ENCODE measurements at places on chromosomes 11 and 22.

DNA sequence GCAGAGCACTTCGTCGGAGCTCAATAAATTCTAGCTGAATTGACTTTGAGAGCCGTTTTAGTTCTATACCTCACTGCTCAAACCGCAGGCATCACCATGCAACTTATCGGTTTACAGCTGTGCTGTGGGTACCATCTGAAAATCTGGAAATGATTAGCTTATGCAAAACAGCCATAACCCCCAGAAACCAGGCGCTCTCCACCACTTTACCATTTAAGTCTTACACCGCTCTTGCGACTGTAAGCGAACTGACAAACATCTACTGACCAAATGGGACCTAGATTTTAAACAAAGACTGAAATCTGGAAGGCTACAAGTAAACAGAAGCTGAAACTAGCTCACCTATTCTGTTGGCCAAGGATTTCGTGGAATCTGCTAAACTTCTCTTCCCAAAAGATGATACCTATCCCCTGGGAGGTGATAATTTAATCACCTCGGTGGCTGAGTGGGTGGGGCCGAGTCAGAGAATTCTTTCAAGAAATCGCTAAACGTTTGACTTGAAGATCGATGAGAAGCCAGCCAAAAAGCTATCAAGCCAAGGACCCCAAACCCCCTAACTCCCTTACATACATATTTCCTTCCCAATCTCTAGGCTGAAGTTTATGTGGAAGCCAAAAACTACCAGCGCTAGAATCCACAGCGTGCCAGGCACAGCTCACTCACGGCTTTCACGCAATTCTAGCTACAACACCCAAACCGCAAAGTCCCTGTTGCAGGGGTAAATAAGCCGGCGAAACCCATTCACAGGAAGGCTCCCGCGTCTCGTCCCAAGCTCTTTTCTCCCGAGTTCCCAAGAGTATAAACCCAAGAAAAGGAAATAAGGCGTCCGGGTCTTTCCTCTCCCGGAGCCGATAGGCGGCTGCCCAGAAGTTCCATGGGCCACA, 644 bp downstream of the SPTY2D1 start:
- no peak for DNase-seq

- DNase-seq, result no peak
These were observed 151.1 kb downstream of the C11orf91 start for GRCh38 chr11:33549483-33549882.

DNA sequence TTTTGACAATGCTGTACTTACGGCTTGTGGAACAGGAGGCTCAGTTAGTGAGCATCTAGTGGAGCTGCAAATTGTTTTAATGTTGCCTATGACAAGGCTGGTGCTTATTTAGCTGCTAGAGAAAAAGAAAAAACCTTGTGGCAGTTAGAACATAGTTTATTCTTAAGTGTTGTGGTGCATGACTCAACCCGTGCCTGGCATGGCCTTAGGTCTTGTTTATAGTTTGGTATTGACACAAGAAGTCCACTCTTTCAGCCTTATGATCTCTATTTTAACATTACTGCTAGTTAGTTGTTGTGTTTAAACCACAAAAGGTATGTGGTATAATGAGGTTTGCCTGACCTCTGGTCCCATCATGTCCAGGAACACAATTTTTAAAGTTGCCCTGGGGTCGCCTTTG, 744.6 kb downstream of the FAM181B start:
- no peak for DNase-seq

GRCh38 chr11:45345491-45345890, 59.4 kb upstream of the SYT13 start:
- no peak for DNase-seq

- DNase-seq, result no peak
These were observed 8.1 kb downstream of the APIP start for GRCh38 chr11:34907934-34908593.

GRCh38 chr11:79174045-79175008, 266.5 kb downstream of the TENM4 start:
- no peak for DNase-seq

DNA sequence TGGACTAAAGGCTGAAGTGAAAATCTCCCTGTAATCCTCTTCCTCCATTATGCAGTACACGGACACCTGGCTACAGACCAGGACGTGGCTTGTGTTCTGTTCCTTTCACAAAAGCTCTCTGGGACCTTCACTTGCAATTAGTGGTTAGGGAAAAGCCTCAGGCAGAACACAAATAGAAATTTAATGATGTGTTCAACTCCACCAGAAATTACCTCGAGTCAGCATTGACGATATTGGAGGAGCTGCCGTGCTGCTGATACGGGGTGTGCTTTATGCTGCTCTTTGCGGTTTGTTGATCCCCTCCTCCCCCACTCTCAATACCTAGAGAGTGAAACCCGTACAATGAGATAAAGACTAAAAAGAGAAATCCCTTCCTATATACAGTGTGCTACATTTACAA, 48.9 kb downstream of the POLD3 start:
- no peak for DNase-seq

GRCh38 chr11:1549338-1550330, 22.4 kb downstream of the DUSP8 start:
- no peak for DNase-seq

- DNase-seq, result no peak
These were observed 22.1 kb downstream of the ATP6V1E1 start for GRCh38 chr22:17606496-17606895.

DNA sequence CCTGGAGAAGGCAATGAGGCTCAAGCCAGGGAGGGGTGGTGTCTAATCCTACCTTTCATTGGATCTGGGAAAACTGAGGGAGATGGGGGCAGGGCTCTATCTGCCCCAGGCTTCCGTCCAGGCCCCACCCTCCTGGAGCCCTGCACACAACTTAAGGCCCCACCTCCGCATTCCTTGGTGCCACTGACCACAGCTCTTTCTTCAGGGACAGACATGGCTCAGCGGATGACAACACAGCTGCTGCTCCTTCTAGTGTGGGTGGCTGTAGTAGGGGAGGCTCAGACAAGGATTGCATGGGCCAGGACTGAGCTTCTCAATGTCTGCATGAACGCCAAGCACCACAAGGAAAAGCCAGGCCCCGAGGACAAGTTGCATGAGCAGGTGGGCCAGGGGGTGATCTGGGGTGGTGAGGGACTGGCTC, at the start of gene FOLR1:
TSS of gene FOLR1 (plus strand) at position 180 of the 421 bp plus-strand sequence. CDS start at position 214, 34 bp downstream.
- DNase-seq, result no peak

DNA sequence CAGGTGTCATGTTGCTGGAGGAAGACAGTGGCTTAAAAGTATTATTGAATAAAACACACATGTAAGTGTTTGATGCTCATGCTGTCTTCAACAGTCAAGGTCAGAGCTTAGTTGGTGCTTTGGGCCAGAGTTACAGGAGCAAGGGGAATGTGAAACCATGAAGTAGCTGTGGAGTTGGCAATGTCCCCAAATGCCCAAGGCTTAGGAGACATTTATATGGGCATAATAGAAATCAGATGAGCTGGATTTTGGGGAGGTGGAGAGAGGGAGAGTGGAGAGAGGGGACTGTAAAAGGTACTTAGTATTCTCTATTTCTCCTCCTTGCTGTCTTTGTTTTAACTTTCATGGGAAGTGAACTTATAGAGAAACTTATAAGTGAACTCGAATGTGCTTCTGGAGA, 407.8 kb downstream of the ETS1 start:
- DNase-seq, result no peak
